ENCODE measurements at places on chromosomes 16 and 17. TPM values are rescaled to one million over a fixed set of nuclear protein-coding genes. Genes with fewer than 3 reads are reported as not detected.

DNA sequence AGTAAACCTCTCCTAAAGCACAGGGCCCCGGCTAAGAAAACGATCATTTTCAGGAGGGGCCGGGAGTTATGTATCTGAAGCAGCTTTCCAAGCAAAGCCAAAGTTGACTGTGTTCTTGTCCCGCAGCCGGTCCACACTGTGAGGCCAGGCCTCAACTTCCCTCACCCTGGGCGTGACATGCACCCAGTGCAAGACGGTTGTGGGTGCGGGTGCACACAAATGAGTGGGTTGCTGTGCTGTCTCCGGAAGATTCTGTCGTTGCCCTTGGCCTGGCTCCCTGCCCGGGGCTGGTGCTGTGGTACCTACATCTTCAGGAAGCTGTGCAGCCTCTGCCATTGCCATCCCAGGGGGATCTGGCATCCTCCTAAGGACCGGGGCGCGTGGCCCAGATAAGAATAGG lies 16.6 kb downstream of the MLYCD start:
- H3K4me3 ChIP-seq = no peak overlapping the region
- DNase-seq = no peak
- H3K4me1 ChIP-seq = no peaks in the 10 kb centered on the region

DNA sequence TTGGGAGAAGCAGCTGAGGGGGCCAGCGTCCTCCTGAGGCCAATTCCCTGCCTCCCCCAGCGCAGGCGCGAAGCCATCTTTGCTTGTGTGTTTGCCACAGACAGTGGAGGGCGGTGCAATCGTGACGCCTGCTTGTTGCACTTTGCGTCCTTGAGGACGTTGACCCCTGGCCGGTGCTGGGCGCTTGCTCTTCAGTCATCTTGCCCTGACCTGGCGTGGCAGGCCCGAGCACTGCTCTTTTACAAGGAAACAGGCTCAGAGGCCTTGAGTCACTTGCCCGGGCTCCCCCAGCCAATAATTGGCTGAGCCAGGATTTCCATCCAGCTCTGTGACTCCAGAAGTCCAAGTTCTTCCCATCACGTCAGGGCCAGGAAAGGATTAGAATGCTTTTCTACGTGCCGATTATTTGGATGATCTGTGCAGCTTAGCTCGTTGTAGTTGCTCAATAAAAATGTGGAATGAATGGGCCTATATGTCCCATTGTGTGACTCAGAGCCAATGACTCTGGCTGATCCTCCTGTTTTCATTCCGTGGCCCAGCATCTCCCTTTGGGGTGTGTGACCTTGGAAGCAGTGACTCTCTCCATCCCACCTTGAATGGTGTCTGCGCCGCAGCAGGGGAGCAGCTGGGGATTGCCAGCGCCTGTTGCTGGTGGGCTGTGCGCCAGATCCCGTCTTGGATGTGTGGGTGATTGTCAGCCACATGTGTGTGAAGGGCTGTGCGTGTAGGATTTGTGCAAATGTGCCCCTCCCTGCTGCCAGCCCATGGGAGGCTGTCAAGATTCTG lies 214.1 kb downstream of the SEC14L1 start:
- no peaks in the 10 kb centered on the region for H3K27me3 ChIP-seq
- H3K27ac ChIP-seq = peak overlapping the region; percentile 93
- no peak overlapping the region for H3K4me3 ChIP-seq
- no peaks in the 10 kb centered on the region for H3K36me3 ChIP-seq
- no peak for DNase-seq

DNA sequence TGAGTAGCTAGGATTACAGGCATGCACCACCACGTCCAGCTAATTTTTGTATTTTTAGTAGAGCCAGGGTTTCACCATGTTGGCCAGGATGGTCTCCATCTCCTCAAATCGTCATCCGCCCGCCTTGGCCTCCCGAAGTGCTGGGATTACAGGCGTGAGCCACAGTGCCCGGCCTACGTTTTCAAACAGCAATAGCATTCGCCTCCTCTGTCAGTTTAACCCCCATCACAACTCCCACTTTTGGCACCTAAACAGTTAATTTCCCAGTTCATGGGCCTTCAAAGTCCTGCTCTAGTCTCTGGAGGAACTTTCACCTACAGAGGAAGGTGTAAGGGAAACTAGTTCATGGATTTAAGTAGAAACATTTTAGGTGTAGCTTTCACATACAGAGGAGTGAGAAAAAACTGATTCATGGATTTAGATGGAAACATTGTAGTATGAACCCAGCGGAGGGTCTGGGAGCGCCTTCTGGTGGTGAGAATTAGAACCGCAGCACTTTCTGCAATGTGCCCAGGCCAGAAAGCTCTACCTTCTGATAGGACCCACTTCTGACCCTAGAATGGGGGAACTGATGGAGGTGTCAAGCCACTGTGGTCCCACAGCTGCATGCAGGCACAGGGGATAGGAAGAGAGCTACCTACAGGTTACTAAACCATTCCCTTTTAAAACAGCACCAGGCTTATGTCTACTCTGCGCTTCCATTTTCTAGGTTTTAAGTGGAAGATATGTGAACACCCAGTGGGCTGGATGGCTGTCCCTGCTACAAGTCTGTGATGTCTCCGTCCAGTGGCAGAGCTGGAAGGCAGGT lies 12.0 kb upstream of the MEOX1 start:
- H3K36me3 ChIP-seq = no peaks in the 10 kb centered on the region
- H3K27me3 ChIP-seq = no peaks in the 10 kb centered on the region
- peak; percentile 51 for DNase-seq
- H3K4me1 ChIP-seq = peaks cover 22% of the 10 kb centered on the region
- no peak overlapping the region for H3K4me3 ChIP-seq
- H3K27ac ChIP-seq = no peak overlapping the region

DNA sequence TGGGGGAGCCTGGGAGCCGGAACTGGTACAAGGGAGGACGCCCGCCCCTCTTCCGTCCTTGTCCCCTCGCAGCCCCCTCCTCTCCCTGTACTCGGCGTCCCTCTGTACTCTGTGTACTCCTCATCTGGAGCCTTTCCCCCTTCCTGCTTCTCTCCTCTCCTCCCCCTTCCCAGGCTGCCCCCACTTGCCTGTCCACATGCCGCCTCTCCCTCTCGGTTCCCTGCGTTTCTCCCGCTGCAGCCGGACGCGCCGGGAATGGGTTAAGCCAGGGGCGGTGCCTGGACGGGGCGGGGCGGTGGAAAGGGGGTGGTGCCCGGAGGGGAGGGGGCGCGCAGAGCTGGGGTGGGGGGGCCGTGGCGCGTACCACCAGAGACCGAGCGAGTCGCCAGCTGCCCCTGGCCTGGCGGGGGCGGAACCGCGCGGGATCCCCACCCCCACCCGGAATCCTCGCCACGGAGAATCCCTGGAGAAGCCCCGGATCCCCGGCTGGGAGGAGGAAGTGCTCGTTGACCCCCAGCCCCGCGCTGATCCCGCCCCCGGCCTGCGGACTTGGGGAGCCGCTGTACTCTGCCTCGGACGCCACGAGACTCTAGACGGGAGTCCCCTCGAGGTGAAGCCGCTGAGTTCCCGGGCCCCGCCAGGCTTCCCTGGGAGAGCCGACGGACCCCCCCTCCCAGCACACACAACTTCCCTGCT lies 22.6 kb downstream of the GJD3 start:
- DNase-seq = no peak
- no peaks in the 10 kb centered on the region for H3K36me3 ChIP-seq
- H3K27me3 ChIP-seq = no peaks in the 10 kb centered on the region
- H3K27ac ChIP-seq = peak overlapping the region; percentile 81
- H3K4me1 ChIP-seq = peaks cover 77% of the 10 kb centered on the region
- H3K4me3 ChIP-seq = peak overlapping the region; percentile 75

- no peaks in the 10 kb centered on the region for H3K36me3 ChIP-seq
- no peak for DNase-seq
- no peak overlapping the region for H3K27ac ChIP-seq
- no peaks in the 10 kb centered on the region for H3K4me1 ChIP-seq
- H3K27me3 ChIP-seq = no peaks in the 10 kb centered on the region
- no peak overlapping the region for H3K4me3 ChIP-seq
These were observed 49.8 kb downstream of the IRF8 start for GRCh38 chr16:85948616-85949265.

- no peak overlapping the region for H3K4me3 ChIP-seq
- no peak for DNase-seq
- no peaks in the 10 kb centered on the region for H3K4me1 ChIP-seq
- H3K36me3 ChIP-seq = no peaks in the 10 kb centered on the region
- H3K27me3 ChIP-seq = no peaks in the 10 kb centered on the region
These were observed 3.4 kb upstream of the CLEC19A start for GRCh38 chr16:19282101-19282500.

- peaks cover 87% of the 10 kb centered on the region for H3K4me1 ChIP-seq
- DNase-seq = no peak
- H3K4me3 ChIP-seq = no peak overlapping the region
- H3K27ac ChIP-seq = peak overlapping the region; percentile 65
- no peaks in the 10 kb centered on the region for H3K36me3 ChIP-seq
- no peaks in the 10 kb centered on the region for H3K27me3 ChIP-seq
These were observed 189.2 kb downstream of the SEC14L1 start for GRCh38 chr17:77329741-77330531.

DNA sequence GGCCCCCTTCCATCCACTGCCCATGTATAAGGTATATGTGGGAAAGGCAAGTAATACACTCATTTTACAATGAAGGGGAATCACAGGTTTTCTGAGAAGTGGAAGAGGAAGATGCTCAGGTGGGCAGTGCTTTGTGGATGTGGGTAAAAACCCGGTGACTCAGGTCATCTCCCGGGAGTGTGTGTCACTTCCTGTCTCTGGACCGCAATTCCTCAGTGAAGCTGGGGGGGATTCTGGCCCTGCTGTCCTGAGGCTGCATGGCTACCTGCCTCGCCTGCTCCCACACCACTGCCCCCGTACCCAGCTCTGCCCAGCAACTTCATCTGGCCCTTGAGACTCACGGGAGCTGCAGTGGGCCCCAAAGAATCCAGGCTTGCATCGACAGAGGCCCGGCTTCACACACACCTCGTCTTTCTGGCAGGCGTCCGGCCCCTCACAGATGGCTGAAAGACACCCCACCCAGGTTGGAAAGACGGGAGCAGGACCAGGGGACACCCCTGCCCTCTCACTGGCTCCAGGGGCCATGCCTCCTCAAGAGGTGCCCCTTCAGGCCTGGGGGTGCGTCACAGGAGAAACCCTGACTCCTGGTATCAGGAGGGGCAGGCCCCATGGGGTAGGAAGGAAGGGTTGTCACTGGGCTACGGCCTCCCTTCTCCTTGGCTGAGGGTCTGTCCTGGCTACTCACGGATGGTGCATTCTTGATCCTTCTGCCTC lies 882 bp downstream of the SCARF1 start:
- H3K4me1 ChIP-seq = peaks cover 14% of the 10 kb centered on the region
- H3K27ac ChIP-seq = peak overlapping the region; percentile 3
- no peak for DNase-seq
- no peak overlapping the region for H3K4me3 ChIP-seq
- H3K27me3 ChIP-seq = no peaks in the 10 kb centered on the region

DNA sequence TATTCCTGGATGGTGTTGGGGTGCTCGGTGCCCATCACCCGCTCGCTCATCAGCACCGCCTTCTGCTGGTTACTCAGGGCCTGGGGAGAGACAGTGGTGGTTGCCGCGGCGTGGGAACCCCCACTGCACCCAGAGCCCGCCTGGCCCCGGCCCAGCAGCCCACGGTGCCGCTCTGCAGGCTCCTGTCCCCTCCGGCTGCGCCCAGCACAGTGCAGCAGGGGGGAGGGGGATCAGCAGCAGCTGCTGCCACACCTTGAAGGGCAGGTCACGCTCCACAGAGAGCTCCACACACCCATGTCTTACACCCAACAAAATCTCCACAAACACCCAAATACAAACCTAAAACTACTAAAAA lies 18.8 kb downstream of the CLUH start:
- H3K27me3 ChIP-seq = no peaks in the 10 kb centered on the region
- H3K4me3 ChIP-seq = no peak overlapping the region
- H3K4me1 ChIP-seq = no peaks in the 10 kb centered on the region
- no peak overlapping the region for H3K27ac ChIP-seq

GNGT2 gene
- total RNA-seq = not detected

PAGR1 gene
- 42.5 TPM for total RNA-seq

SEZ6L2 gene
- total RNA-seq = 70.7 TPM

TK1 gene
- 153 TPM for total RNA-seq

STH gene
- total RNA-seq = not detected

GDPD3 gene
- total RNA-seq = 2.5 TPM

Data from Panc1 (cell line).